ENCODE measurements at places on chromosomes 4 and X.

DNA sequence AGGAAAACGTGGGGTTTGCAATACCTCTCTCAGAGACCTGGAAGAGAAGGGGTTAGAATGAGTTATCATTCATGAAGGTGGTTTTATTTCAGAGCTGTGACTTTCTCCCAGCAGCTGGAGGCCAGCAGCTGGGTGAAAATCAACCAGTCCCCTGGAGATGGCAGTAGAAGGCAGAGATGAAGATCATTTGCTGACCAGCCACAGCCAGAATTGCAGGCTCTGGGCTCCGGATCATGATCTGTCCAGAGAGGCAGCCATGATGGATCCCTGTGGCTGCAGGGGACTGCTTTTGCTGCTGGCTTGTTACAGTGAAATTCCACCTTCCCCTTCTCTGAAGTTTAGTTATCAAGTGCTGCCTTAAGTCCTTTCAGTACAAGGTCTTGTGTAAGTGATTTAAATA, 46.9 kb upstream of the TAB3 start:
- DNase-seq, result peak; percentile 25

- no peak for DNase-seq
Observed at GRCh38 chr4:167144605-167145004, 89.7 kb downstream of the SPOCK3 start.

DNA sequence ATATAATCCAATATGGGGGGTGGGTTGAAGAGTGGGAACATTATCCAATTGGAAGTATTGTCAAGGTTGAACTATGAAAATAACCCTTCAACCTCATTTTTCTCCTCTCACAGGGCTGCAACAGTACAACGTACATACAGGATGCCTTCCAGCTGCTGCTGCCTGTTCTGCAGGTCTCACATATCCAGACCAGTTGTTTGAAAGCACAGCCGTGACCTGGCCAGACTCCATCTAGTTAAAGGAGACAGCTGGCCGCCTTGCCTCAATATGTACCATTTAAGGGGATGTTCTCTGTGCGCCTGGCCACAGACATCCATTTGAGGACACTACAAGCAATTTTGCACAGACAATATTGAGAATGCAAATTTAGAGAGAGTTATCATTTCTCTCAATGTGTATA, 75.7 kb downstream of the FAM114A1 start:
- no peak for DNase-seq

DNA sequence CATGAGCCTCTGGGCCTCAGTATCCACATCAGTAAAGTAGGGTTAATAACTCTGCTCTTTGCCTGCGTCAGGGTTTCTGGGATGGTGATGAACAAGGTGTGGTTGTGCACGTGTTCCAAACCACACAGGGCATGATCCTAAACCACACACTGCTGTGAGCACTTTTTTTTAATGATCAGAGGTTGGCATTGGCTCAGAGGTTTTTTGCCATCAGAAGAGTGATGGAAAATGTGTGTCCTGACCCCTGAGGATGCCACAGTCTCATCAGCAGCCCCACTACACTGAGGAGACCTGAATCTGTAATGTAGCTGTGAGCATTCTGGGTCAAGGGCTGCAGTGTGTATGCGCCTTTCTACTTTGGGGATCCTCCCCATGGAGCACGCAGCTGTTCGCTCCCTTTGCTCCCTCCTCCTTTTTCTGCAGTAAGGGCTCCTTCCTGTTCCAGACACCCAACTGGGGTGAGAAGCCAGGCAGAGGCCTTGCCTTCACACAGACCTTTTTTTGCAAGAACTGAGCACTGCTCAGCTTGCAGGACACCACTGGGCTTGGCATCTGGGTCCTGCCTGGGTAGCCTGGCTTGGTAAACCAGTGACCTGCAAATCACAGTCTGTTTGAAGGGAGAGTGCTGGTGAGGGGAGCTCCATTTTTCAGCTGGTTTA, 87.5 kb downstream of the MAMLD1 start:
- DNase-seq, result no peak

- no peak for DNase-seq
Observed at GRCh38 chr4:120864969-120865368, 57.6 kb downstream of the PRDM5 start.

DNA sequence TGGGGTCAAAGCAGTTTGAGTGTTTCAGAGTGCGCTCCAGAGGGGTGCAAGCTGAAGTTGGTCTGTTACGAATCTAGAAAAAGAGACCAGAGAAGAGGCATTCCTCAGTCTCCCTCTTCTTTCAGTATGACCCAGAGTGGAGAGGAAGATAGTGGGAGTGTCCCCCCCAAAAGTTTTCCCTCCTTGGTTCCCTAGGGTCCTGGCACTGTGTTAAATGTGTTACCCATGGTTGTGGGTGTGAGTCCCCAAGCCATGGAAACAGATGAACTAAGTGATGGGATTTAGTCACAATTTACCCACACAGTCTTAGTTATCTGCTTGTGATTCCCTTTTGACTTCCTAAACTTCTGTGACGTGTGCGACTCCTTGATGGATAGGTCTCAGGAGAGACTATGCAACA, 27.0 kb upstream of the NAF1 start:
- no peak for DNase-seq

- peak; percentile 35 for DNase-seq
Observed at GRCh38 chrX:154486396-154487207, at the start of gene UBL4A. UBL4A (minus strand) TSS chrX:154486615; CDS start chrX:154486584, 31 bp downstream.

- no peak for DNase-seq
Observed at GRCh38 chr4:31482691-31483090, 762.5 kb downstream of the PCDH7 start.

GRCh38 chr4:57689693-57690205, 579.6 kb upstream of the IGFBP7 start:
- DNase-seq, result no peak

- no peak for DNase-seq
Observed at GRCh38 chr4:87851953-87852352, 19.2 kb downstream of the MEPE start.

- no peak for DNase-seq
Observed at GRCh38 chr4:116516711-116517110, 568.7 kb downstream of the TRAM1L1 start.

- no peak for DNase-seq
Observed at GRCh38 chrX:131741103-131741581, 197.3 kb downstream of the OR13H1 start.

DNA sequence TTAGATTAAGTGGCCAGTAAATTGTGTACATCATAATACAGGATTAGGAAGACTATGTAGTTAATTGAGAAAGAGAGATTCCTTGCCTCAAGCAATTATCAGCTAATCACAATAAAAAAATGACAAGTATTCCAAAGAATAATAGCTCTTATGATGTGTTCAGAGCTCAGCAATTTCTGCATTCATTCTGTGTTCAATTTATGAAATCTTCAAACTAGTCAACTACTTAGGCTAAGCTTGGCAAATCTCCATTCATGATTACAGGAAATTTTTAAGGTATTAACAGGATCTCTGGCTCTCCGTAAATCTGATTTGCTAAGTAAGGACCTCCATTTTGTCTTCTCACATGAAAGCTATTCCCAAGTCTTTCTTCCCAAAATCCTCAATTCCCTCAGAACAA, 256.9 kb upstream of the TEX13A start:
- DNase-seq, result no peak

- DNase-seq, result no peak
Observed at GRCh38 chrX:122203399-122203798, 980.7 kb upstream of the GRIA3 start.

GRCh38 chr4:107210450-107211239, 174.5 kb upstream of the DKK2 start:
- DNase-seq, result no peak

- DNase-seq, result peak; percentile 38
Observed at GRCh38 chrX:129606918-129607317, 47.8 kb downstream of the APLN start.

- no peak for DNase-seq
Observed at GRCh38 chrX:49992853-49993252, 70.5 kb downstream of the CLCN5 start.

DNA sequence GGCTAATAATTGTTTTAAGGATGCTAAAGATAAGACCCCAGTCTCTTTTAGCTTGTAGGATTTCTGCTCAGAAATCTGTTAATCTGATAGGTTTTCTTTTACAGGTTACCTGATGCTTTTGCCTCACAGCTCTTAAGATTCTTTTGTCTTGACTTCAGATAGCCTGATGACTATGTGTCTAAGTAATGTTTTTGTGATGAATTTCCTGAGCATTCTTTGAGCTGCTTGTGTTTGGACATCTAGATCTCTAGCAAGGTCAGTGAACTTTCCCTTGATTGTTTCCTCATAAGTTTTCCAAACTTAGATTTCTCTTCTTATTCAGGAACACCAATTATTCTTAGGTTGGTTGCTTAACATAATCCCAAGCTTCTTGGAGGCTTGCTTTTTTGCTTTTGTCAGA, 104.1 kb downstream of the ZNF518B start:
- no peak for DNase-seq

GRCh38 chrX:77975755-77976154, 6.3 kb upstream of the PGAM4 start:
- DNase-seq, result no peak

- no peak for DNase-seq
Observed at GRCh38 chr4:160808174-160808573, 1355.6 kb downstream of the FSTL5 start.

DNA sequence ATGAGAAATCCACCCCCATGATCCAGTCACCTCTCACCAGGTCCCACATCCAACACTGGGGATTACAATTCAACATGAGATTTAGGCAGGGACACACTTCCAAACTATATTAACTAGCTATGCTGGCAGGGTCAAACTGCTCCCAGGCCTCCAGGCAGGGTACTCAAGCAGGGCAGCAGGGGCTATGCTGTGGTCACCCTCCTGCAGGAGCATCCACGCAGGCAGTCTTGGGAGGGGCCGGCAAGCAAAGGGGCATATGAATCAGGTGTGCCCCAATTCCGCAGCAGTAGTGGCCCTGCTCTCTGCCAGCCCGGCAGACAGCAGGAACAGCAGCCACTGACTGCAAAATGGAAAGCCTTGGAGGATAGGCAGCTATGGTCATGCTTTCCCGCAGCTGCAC, 74.6 kb upstream of the PRDX4 start:
- DNase-seq, result no peak

- no peak for DNase-seq
Observed at GRCh38 chrX:96432647-96433046, 252.0 kb upstream of the DIAPH2 start.

DNA sequence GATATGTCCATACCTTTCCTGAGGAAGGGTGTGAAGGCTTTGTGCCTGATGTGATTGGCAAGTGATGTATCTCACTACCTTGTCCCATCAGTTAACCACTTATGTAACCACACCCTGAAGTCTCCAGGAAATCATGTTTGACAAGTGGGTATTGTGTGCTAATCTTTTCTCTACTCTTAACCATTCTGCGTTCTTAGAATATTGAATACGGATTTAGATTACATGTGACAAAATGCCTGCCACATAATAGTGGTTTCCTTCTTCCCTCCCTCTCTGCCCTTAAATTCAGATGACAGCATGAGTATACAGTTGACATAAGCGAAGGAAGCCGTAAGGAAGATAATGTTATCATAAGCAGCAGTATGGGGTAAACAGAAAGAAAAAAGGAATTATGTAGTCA, 108.4 kb downstream of the KLHL8 start:
- DNase-seq, result no peak

DNA sequence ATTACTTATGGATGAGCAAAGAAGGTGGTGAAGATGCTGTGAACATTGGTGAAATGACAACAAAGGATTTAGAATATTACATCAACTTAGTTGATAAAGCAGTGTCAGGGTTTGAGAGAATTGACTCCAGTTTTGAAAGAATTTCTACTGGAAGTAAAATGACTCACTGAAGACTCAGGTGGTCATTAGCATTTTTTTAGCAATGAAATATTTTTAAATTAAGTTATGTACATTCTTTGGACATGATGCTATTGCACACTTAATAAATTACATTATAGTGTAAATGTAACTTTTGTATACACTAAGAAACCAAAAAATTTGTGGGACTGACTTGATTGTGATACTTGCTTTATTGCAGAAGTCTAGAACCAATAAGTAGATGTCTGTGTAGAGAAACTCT, 56.9 kb downstream of the USO1 start:
- DNase-seq, result no peak

DNA sequence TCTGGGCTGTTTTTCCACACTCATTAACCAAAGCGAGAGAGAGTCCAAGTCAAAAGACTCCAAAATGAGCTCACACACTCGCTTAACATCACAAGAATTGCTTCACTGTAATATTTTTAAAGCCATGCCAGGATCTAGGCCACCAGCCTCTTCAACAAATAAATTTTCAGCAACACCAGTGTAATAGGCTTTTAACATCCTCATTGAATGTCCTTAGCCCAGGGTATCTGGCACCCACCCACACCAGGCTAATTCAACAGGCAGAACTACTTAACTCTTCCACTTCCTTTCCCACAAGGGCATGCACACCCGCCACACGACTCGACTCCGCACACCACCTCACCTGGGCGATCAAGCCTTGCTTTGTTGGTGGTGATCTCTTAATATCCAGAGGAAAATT, 34.2 kb downstream of the FAT1 start:
- peak; percentile 42 for DNase-seq

GRCh38 chrX:16480049-16480448, 169.9 kb upstream of the S100G start:
- no peak for DNase-seq

- no peak for DNase-seq
Observed at GRCh38 chrX:46574774-46575381, 1.3 kb downstream of the CHST7 start.

DNA sequence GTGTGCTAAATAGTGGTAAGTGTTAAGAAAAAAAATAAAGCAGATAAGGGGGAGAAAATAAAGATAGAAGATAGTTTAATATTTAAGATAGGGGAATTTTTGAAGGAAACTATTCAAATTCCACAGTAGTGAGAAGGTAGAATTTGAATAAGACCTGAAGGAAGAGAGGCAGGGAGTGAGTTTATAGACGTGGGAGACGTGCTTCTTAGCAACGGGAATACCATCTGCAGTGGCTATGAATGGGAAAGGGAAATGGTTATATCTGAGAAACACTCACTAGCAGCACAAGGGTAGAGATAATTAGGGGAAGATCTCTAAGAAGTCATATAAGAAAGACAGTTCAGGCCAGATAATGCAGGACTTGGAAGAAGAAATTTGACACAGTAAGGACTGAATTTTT, 854.5 kb upstream of the EPHA5 start:
- DNase-seq, result no peak

DNA sequence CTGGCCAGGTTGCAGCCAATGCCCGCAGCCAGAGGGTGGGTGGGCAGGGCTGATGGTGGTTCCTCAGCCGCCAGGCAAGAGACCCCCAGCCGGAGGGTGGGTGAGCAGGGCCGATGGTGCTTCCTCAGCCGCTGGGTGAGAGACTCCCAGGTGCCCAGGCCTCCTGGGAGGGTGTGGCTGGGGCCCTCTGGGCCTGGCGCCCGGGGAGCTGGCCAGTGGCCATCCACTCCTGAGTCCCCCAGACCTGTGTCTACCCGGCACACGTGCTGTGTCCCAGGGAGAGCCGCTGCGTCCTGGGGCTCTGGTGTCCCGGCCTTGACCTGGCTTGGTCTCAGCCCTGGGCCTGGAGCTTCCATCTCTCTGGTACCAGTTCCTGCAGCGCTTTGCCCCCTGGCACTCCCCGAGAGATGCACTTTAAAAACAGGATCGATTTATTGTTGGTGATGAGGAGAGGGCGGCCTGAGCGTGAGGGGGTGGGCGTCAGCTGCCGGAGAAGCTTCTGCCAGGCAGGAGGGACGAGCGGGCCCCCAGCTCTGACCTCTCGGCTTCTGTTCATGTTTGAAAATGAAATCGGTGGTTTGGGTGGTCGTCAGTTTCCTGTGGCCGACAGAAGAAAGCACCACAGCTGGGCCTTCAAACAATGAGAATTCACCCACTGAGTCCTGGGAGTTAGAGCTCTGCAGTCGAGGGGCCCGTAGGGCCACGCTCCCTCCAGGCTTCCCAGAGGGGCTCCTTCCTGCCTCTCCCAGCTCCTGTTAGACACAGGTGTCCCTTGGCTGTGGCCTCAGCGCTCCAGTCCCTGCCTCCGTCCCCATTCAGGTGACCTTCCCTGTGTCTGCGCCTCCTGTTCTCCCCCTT, 6.5 kb downstream of the DOK7 start:
- DNase-seq, result no peak
